ENCODE measurements at places on chromosomes 7 and 10.

DNA sequence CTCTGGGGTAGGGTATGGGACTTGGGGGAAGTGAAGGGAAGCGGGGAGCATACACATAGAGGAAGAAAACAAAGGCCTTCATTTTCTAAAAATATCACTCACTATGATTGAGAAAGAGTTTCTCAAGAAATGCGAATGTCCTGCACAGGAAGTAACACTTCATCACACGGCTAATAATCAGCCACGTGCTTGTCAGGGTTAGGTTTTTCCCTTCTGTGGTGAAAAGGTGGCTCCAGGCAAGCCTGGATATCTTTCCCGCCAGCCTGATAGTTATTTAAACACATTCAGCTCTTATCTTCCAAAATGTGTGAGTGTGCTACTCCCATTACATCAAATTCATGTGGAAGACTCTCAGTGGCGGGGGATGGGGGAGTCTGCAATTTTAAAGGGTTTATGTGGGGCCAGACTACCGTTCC, 166.4 kb upstream of the ADO start:
- DNase-seq = no peak

GRCh38 chr7:149501651-149502050, 4.0 kb upstream of the ZNF746 start:
- no peak for DNase-seq

DNA sequence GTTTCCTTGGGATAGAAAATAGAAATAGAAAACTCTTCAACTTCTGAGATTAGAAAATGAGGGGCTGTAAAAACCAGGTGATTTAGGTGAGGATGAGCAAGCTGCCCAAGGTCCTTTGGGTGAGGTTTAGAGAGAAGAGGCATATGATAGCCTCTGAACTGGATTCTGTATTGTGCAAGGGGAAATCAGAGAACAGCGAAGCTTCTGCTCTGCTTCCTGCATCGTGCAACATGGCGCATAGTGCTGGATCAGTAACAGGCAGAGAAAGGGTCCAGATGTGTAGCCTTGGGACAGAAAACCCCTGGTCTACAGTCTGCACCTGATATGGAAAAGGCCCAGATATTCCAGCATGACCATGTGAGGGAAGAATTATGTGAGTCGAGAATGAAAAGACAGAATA, 121.7 kb downstream of the MBL2 start:
- DNase-seq = no peak

DNA sequence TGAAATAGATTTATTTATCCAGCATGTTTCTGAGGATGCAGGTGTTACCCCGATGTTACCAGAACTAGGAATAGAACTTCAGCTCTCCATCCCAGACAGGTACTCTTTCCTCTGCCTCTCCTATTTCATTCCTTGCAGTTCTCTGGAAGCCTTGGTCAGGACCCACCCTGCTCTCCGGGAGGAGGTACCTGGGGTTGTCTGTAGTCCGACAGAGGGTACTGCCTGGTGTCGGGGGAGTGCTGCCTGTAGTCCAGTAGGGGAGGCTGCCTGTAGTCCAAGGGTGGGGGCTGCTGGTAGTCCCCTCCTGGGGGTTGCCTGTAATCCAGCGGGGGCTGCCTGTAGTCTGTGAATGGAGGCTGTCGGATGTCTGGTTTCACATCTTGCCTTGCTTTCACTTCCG, 328.4 kb downstream of the PHTF2 start:
- DNase-seq = no peak

- no peak for DNase-seq
These were observed 120.3 kb downstream of the NRG3 start for GRCh38 chr10:81995254-81995653.

GRCh38 chr10:110508806-110509544, 11.3 kb downstream of the DUSP5 start:
- no peak for DNase-seq

- peak; percentile 11 for DNase-seq
These were observed 973 bp downstream of the GPR158 start for GRCh38 chr10:25175527-25176420.

- no peak for DNase-seq
These were observed 35.0 kb downstream of the SRI start for GRCh38 chr7:88184848-88185304.

DNA sequence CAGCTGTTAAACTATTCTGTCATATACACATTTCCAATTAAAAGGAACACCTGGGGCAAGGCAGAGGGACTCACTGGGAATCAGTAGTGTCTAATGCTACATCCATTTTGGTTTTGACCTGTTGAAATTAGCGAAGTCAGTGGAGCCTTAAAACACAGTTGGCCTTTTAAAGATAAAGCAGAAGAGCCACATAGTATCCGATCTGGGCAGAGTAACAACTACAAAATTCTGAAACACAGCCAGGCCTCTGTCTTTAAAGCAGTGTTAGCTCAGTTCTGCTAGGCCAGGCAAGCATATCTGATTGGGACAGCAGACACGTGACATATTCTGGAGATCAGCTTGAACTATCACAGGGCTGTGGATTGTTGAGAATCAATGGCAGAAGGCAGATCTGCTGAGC, 117.5 kb upstream of the WNT16 start:
- no peak for DNase-seq

- no peak for DNase-seq
These were observed 139.0 kb downstream of the CNTNAP2 start for GRCh38 chr7:146255609-146256008.

- DNase-seq = no peak
These were observed 91.1 kb downstream of the TEX36 start for GRCh38 chr10:125591886-125592285.

GRCh38 chr10:668786-669485, 20.5 kb downstream of the DIP2C start:
- no peak for DNase-seq

DNA sequence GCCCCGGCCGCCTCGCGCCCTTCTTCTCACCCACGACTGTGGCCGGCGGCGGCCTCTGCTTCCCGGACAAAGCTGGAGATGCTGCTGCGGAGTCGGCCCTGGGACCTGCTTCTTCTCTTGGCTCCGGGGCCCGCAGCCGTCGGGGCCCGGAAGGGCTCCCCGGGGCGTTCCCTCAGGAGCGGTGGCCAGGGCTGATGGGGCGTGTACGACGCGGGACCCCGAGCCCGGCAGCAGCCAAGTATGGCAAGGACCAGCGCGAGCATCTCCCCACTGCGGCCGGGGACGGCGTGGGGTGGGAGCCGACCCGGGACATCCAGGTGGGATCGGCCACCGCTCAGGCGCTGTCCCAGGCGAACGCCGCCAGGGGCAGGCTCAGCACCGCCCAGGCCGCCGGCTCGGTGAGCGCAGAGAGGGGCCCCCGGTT, 27.6 kb upstream of the BMS1 start:
- DNase-seq = no peak
